Suprapubic skin (tissue), 4 donors: ENCODE measurements at places on chromosomes 16 and 17.

- DNase-seq, result no peak
Measured at GRCh38 chr16:50842589-50842988, 100.7 kb downstream of the CYLD start.

GRCh38 chr16:1792836-1793577, 498 bp downstream of the IGFALS start:
- no peak for DNase-seq

GRCh38 chr17:50218771-50219315, 17.4 kb upstream of the COL1A1 start:
- no peak for DNase-seq

DNA sequence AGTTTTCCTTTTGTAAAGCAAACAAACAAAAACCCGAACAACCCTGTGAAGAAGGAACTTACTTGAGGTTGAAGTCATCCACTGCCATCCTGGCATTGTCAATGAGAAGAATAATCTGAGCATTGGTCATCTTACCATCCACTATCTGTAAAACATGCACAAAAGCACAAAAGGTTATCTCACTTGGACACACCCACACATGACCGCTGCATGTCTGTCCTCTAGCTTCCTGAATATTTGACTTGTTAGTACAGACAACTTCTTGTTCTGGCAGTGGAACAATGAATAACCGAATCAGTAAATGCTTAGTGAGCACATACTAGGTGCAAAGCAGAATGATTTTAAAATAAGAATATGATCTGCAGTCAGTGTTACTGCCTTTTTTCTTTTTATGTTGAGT, 6.1 kb downstream of the KRT23 start:
- no peak for DNase-seq

DNA sequence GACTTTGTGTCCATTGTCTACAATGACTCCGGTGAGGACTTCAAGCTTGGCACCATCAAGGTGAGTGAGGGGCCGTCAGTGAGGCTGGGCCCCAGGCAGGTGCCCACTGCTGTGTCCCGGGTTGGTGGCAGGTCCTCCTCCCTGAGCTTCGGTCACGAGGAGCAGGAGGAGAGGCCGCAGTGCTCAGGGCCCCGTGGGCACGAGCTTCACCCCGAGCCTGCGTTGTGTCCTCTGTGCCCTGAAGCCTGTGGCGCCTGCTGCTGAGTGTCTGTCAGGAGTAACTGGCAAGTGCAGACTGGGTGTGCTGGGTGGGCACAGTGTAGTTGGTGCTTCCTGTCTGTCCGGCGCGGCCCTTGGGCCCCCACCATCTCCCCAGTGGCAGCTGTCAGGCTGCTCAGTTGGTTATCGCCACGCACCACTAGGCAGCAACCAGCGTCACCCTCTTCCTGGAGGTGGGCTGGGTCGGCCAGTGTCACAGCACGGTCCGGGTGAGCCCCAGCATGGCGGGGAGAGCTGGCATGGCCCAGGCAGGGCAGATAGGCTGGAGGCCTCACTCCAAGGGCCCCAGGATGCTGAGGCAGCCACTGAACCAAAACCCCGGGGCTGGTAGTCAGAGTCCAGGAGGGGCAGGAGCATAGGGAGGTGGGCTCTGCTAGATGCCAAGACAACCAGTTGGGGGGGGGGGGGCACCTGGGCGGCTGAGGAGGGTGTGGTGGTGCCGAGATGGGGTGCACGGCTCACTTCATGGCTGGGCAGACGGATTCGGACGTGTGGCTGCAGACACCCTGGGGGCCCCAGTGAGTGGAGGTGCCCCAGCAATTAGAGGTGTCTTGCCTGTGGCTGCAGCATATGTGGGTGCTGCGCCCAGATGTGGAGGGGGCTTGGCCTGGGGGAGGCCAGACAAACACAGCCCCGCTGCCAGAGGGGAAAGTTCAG, 39.3 kb downstream of the TSC2 start:
- no peak for DNase-seq

- no peak for DNase-seq
Measured at GRCh38 chr16:14497245-14498082, 132.6 kb downstream of the PARN start.

DNA sequence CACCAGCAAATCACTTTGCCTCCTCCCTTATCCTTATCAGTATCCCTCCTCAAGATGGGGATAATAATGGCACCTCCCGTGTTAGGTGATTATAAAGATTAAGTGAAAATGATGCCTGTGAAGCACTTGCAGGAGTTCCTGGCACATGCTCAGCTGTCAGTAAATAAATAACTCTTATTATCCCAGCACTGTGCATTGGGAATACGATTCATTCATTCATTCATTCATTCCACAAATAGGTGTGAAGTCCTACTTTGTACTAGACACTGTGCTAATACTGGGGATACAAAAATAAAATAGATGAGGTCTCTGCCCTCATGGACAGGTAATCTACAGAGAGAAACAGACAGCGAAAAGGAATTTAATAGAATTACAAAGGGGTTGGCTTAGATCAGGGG, 2.0 kb downstream of the XYLT2 start:
- DNase-seq, result no peak

DNA sequence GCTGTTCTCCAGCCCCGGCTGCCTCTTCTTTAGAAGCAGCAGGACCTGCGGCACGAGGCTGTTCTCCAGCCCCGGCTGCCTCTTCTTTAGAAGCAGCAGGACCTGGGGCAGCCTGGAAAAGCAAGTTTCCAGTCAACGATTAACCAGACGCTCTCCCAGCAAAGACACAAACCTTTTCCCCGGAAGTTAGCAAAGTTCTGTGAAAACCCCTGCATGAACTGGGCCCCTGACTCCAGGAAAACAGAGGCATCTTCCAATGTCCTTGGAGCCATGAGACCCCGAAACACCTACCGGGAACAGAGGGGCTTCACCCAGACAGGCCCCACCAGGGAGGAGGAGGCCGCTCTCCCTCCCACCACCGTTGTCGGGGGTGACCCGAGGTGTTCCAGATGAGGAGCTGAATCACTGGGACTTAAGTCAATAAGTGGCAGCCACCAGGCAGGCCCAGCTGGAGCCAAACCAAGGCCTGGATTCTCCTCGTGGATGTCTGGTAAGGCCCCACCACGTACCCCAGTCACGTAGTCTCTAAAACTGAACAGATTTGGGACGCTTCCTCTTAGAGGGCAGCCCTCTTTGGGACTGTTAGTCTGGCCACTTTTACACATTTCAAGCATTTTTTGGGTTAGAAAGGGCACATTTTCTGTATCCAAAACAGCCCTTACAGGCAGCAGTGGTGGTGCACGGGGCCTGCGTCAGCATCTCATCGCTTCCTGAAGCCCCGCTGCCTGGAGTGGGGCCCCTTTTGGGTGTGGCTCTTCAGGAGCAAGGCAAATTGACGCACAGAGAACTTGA, at the start of gene RPH3AL:
TSS of gene RPH3AL (minus strand) at position 387 of the 792 bp plus-strand sequence. CDS start 25,264 bp downstream, outside the sequence.
- DNase-seq, result no peak

DNA sequence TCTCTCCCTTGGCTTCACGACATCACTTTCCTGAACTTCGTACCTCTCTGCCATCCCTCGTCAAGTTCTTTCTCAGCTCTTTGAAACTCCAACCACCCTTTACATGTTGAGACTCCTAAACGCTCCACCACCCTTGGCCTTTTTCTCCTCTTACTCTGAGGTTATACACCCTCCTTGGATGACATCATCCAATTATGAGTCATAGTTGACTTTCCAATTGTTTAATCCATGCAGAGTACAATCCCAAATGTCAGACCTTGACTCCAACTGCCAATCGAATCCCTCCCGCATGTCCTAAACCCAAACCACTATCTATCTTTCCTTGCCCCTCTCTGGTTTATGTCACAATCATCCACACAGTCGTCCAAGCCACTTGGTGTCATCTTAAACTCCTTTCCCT, 18.4 kb upstream of the C16orf82 start:
- no peak for DNase-seq

DNA sequence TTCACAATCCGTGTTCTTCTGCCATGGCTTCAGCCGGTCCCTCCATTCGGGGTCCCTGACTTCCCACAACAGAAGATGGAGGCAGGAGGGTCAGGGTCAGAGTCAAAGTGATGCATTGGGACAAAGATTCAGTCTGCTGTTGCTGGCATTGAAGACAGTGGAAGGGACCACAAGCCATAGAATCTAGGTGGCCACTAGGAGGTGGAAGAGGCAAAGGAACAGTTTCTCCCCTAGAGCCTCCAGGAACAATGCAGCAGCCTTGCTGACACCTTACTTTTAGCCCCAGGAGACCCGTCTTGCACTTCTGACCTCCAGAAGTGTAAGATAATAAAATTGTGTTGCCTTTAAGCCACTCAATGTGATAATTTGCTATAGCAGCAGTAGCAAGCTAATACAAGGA, 55.9 kb downstream of the MFSD11 start:
- DNase-seq, result no peak

DNA sequence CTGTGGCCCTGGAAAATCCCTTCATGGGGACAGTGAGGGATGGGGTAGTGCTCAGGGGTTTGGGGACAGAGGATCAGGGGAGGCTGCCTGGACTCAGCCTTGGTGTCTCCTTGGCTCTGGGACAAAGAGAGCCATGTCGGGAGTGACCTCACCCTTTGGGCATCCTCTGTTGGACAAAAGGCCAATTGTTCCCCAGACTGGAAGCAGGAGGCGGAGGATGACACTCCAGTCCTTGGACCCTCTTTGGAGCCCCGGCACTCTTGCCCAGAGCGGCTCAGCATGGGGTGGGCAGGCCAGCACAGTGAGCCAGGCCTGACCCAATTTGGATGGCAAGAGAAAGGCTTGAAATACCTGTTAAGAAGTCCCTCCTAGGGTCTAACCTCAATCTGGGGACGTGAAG, 39.4 kb upstream of the PHB1 start:
- no peak for DNase-seq

GRCh38 chr17:7282752-7283321, 1.3 kb downstream of the SLC2A4 start:
- DNase-seq, result no peak

DNA sequence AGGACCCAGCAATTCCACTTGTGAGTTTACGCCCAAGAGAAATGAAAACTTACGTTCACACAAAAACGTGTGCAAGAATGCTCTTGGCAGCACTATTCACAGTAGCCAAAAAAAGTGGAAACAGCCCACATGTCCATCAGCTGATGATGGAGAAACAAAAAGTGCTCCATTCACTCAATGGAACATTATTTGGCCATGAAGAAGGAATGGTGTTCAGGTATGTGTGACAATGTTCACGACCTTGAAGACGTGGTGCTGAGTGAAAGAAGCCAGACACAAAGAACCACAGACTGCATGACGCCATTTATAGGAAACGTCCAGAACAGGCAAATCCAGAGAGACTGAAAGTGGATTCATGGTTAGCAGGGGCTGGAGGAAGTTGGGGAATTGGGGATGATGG, 84.9 kb downstream of the ZDHHC7 start:
- DNase-seq, result no peak

DNA sequence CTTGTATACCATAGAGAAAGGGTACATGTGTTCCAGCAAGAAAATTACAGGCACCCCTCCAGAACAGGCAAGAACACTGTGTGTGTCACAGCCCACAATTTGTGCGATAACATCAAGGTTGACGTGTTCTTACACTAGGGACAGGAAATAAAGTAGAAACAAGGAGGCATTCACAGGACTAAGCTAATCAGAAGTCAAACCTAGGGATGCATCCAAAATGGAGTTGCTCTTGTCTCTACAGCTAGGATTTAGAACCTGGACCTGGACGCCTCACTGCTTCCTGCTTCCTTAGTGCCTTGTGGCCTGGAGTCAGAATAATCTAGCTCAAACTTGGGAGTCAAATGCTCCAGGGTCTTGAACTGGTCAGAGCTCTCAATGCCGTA, 41.3 kb downstream of the GINS3 start:
- DNase-seq, result no peak

DNA sequence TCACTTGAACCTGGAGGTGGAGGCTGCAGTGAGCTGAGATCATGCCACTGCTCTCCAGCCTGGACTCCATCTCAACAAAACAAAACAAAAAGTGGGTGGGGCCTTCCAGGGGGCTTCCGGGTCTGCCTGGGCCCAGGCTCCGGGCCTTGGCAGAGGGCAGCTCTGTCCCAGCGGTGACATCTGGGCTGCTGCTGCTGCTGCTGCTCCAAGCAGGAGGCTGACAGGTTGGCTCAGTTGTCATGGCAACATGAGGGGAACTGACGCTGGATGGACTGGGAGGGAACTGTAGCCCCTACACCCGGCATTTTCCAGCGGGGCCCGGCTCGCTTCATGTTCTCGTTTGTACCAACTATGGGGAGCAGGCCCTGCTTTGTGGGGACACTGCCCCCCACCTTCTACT, 4.0 kb downstream of the BAIAP3 start:
- no peak for DNase-seq

- no peak for DNase-seq
Measured at GRCh38 chr16:20669679-20670078, 27.8 kb downstream of the ACSM1 start.
